ENCODE measurements at places on chromosomes 11 and 22.

GRCh38 chr11:133889188-133889587 is 43.9 kb upstream of the SPATA19 start:
- no peak for DNase-seq

GRCh38 chr11:66739983-66740382 is 11.0 kb upstream of the SPTBN2 start:
- DNase-seq: no peak

DNA sequence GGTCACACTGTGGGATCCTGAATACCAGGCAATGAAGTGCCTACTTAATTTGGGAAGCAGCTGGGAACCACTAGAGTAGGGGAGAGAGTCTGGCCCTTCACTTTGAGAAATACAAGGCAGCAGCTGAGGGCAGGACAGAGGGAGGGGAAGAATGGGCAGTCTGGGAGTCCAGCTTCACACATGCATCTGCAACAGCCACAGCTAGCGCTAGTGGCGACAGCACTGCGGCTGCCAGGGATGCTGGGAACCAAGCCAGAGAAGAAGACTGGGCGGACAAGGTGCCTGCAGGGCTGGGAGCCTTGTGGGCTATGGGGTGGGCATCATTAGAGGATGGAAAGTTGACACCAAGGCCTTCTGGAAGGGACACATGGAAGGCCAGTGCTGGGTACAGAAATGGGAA is 15.8 kb downstream of the SCUBE2 start:
- no peak for DNase-seq

DNA sequence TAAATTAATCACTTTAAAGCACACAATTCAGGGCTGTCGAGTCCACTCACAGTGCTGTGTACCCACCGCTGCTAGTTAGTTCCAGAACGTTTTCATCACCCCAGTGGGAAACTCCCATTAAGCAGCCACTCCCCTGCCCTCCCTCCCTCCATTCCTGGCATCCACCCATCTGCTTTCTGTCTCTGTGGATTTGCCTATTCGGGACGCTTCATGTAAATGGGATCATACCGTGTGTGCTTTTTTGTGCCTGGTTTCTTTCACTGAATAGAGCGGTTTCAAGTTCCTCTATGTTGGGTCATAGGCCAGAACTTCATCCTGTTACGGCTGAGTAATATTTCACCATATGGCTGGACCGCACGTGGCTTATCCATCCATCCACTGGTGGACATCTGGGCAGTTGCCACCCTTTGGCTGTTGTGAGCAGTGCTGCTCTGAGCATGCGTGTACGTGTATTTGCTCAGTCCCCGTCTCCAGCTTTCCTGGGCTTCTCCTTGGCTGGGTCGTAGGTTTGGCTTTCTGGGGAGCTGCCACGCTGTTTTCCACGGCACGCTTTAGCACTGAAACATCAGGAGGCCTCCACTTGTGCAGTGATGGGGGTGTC is 30.1 kb downstream of the ARHGAP8 start:
- DNase-seq: no peak

- peak; percentile 86 for DNase-seq
Measured at GRCh38 chr11:118171269-118172062, 5.0 kb downstream of the SCN2B start.

All from retina (tissue), 1 donor.